ENCODE measurements at places on chromosomes 6 and 20. TPM values are rescaled to one million over a fixed set of nuclear protein-coding genes. Genes with fewer than 3 reads are reported as not detected.

Gene TINAG
- not detected for total RNA-seq

Gene LSM14B
- 25.0 TPM for total RNA-seq

Gene OR2H1
- not detected for total RNA-seq

DNA sequence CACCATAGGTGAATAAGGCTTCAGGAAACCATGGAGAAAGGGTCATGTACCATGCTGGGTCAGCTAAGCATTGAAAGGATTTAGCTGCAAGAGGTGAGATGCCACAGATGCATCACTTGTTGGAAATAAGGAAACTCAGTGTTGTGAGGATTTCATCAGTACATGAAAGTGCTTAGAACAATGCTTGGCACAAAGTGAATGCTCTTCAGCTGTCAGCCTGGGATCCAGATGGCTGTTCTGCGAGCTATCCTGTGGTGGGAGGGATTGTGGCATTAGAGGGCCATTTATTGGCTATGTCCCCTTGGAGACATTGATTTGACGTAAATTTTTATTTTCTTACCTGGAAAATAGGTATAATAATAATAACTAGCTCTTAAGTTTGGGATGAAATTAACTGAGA lies 53.0 kb downstream of the ELOVL2 start:
- no peak for DNase-seq

- no peak for DNase-seq
Measured at GRCh38 chr20:62824476-62825332, 7.9 kb downstream of the COL9A3 start.

DNA sequence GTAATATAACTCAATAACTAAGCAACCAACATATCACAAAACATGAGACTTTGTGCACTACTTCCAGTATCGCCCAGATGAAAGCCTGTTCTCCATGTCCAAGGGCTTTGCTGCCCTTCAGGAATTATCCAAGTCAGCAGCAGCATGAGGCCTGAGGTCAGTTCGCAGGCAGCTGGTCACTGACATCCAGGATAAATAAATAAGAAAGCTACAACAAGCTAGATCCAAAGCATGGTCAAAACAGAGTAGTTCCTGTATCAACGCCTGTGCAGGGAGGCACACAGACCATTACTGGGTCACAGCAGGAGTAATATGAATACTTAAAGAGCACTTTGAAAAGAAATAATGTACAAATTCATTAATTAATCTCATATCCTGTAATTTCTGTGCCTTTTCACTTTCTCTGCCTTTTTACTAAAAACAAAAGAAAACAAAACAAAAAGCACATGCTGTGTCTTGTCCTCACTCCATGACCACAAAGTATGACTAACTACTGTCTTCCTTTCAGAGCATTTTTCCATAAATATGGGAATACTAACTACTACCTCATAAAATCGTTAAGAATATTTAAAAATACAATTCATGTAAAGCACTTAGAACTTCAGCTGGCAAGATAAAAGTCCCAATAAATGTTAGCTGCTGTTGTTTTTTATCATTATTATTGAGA lies 374.9 kb upstream of the IRAK1BP1 start:
- no peak for DNase-seq
